ENCODE measurements at places on chromosomes 6 and 20. TPM values are rescaled to one million over a fixed set of nuclear protein-coding genes. Genes with fewer than 3 reads are reported as not detected.

Gene GPLD1
- total RNA-seq = 0.94 TPM

DNA sequence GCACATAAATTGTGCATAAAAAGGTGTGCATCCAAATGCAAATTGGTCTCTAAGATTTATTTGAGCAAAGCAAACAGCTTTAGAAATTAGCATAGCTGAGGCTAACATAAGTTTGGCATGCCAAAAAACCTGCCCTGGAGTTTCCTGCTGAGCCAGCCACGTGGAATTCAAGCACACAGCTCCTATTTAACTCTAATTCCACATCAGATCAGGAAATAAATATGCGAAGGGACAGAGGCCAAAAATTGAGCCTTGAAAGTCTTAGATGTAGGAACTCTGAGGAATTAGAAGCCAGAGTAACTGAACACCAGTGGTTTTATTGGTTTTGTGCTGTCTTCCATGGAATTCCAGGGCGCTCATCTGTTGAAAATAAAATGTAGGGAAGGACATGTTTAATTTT lies 19.6 kb downstream of the SOBP start:
- no peak for DNase-seq

GRCh38 chr6:122075917-122076316 lies 323.5 kb upstream of the HSF2 start:
- DNase-seq = no peak

Gene PKHD1
- total RNA-seq = 77.5 TPM

Gene LRRN4
- 89.3 TPM for total RNA-seq

Gene MROH8
- total RNA-seq = 2.4 TPM

- peak; percentile 84 for DNase-seq
Measured at GRCh38 chr6:167750956-167751358, 75.8 kb upstream of the AFDN start.

Gene ERGIC3
- total RNA-seq = 230 TPM

Gene NRSN1
- not detected for total RNA-seq

DNA sequence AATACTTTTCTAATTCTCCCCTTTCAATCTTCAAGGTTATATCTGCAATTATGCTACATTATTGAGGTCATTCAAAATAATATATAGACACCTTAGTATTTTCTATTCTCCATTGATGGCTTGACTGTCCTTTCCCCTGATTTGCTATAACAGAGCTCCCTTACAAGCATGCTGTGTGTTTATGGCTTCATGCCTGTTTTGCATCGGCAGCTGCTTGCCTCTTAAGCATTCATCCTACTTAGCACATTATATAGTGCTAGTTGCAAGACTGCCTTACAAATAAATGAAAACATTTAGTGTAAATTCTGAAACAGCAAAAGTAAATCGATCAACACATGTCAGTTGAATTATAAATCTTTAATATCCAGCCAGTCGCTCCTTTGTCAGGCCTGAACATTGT lies 476.2 kb upstream of the POU3F2 start:
- DNase-seq = no peak

GRCh38 chr20:58128635-58129625 lies 99.5 kb downstream of the ANKRD60 start:
- DNase-seq = no peak

Gene MCHR2
- total RNA-seq = not detected

DNA sequence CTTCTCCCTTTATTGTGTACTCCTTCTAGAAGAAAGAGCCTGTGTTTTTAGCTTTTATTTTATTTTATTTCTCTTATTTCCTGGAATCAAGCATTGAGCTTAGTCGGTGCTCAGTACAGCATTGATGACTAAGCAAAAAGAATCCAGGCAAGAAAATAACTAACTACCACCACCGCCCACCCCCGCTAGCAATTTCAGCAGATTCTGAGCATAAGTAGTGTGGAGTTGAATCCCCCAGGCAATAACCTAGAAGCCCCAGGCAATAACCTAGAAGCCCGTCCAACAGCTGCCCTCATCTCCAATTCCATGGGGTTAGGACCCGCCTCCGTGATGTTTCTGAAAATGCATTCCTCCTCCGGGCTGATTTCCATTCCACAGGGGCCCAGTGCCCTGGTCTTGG lies 258.0 kb upstream of the TAB2 start:
- DNase-seq = peak; percentile 51

- no peak for DNase-seq
Measured at GRCh38 chr6:64146876-64147275, 511.3 kb downstream of the PHF3 start.

- no peak for DNase-seq
Measured at GRCh38 chr6:118536478-118536877, 11.6 kb upstream of the PLN start.

GRCh38 chr6:109121411-109121810 lies 26.1 kb downstream of the CEP57L1 start:
- peak; percentile 24 for DNase-seq
